Pulmonary artery endothelial cell (primary cell): ENCODE measurements at places on chromosomes 13 and 19. TPM values are rescaled to one million over a fixed set of nuclear protein-coding genes. Genes with fewer than 3 reads are reported as not detected.

- DNase-seq, result no peak
Measured at GRCh38 chr13:44785401-44785800, 203.9 kb downstream of the NUFIP1 start.

DNA sequence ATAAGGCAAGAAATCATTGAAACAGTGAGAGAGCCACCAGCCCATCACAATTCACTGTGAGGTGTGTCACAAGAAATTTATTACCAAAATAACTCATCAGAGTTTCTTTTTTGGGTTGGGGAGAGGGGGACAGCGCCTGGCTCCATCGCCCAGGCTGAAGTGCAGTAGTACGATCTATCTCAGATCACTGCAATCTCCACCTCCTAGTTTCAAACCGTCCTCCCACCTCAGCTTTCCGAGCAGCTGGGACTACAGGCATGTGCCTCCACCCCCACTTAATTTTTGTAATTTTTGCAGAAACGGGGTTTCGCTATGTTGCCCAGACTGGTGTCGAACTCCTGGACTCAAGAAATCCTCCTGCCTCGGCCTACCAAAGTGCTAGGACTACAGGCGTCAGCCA is 3.6 kb downstream of the IFNL1 start:
- no peak for DNase-seq

- no peak for DNase-seq
Measured at GRCh38 chr13:67619351-67619994, 389.3 kb upstream of the PCDH9 start.

DNA sequence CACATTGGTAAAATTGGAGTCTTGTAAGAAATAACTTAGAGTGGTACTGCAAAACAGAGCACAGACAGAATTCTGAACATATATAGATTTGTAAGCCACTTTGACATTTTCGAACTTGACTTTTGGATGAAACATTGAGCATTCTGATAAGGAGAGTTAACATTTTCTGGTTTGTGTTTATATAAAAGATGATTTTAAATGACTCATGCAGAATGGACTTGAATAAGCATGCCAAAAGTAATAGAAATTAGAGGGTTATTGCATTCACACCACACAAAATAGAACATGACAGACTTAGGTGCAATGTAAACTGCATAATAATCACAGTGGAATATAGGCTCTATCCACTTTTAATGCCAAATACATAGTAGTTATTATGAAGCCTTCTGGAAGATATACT is 507.0 kb downstream of the DACH1 start:
- no peak for DNase-seq

DNA sequence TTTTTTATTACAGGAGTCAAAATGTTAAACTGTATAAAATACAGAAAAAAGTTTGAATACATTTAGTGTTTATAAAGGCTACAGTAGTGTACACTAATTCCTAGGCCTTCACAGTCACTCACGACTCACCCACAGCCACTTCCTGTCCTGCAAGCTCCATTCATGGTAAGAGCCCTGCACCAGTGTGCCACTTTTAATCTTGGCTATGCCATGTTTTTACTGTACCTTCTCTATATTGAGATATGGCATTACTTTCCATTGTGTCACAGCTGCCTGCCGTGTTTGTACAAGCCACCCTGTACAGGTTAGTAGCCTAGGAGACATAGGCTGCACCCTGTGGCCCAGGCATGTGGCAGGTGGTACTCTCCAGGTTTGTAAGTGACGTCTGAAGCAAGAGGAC is 32.1 kb downstream of the C1QTNF9 start:
- DNase-seq, result no peak

DNA sequence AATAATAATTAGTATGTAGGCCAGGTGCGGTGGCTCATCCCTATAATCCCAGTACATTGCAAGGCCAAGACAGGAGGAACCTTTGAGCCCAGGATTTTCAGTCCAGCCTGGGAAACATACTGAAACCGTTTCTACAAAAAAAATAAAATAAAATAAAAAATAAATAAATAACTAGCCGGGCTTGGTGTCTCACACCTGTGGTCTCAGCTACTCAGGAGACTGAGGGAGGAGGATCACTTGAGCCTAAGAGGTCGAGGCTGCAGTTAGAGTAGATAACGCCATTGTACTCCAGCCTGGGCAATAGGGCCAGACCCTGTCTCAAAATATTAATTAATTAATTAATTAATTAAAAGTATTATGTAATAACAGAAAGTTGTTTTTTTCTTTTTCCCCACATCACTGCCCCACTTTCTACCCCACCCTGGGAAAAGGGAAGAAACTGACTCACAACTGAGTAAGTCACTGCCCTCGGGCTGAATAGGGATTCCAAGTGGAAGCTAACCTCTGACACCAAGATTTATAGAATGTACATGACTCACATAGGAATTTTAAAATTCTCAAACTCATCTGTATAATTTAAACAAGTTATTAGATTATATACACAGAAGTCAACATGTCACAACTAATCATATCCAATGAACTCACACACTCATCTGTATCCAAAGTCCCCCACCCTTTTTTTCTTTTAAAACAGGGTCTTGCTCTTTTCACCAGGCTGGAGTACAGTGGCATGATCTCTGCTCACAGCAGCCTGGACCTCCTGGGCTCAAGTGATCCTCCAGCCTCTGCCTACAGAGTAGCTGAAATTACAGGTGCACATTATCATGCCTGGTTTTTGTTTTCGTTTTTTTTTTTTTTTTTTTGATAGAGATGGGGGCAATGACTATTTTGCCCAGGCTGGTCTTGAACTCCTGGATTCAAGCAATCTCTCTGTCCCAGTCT is 12.5 kb downstream of the ZNF611 start:
- DNase-seq, result peak; percentile 81

GRCh38 chr19:51535535-51535934 is 4.1 kb upstream of the SIGLEC6 start:
- DNase-seq, result no peak

The COX7A1 gene
- total RNA-seq, result 6.6 and 10.8 TPM in 2 replicates

The LAIR1 gene
- total RNA-seq, result not detected in 2 replicates

The SHISA7 gene
- not detected in 2 replicates for total RNA-seq

The TPTE2 gene
- not detected in 2 replicates for total RNA-seq

The ZNF57 gene
- total RNA-seq, result 7.0 and 8.2 TPM in 2 replicates

The KIR3DL1 gene
- not detected in 2 replicates for total RNA-seq

The PLK5 gene
- total RNA-seq, result not detected in 2 replicates

The SYNE4 gene
- under 0.01 and 0.07 TPM in 2 replicates for total RNA-seq

The MED26 gene
- 4.4 and 5.8 TPM in 2 replicates for total RNA-seq

The GIPC3 gene
- total RNA-seq, result 0.18 and 0.53 TPM in 2 replicates

The OLFM2 gene
- total RNA-seq, result 0.40 and 0.71 TPM in 2 replicates

The PINLYP gene
- 0.73 and 2.3 TPM in 2 replicates for total RNA-seq

The HIF3A gene
- 4.6 and 5.3 TPM in 2 replicates for total RNA-seq

The FXYD3 gene
- not detected in 2 replicates for total RNA-seq
